ENCODE measurements at places on chromosomes 3 and 15.

DNA sequence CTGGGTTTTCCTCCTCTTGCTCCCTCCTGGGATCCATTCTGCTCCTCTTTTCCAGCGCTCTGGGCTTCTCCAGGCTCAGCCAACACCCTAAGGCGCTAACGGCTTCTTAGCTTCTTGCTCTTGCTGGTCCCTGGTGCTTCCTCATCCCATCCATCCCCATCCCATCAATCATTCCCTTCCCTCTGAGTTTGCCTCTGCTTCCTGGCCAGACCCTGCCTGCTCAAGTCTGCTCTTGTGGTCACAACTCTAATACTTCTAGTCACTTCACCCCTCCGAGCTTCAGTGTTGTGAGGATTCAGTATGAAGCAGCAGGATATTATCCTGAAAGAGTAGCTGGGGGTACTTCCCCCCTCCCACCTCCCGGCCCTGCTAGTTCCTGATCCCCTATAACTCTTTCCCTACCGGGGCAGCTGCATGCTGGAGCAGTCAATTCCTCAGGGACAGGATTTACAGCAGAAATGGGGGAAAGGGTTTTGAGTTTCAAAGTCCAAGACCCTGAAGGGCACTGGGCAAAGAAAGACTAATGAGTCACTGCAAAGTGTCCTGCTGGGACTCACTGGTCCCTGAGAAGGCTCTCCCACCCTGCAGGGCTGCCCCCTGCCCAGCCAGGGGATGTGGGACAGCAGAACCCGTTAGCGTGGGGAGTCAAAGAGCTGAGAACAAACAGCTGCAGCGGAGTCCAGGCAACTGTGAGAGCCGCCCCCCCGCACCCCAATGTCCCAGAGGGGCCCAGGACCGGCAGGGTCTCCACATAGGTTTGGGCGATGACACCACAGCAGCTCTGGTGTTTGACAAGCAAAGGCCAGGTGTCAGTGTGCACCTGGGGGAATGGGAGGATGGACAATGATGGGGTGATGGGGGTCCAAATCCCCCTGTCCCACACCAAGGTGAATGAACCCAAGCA lies 2.3 kb upstream of the SYNM start:
- no peak for DNase-seq

DNA sequence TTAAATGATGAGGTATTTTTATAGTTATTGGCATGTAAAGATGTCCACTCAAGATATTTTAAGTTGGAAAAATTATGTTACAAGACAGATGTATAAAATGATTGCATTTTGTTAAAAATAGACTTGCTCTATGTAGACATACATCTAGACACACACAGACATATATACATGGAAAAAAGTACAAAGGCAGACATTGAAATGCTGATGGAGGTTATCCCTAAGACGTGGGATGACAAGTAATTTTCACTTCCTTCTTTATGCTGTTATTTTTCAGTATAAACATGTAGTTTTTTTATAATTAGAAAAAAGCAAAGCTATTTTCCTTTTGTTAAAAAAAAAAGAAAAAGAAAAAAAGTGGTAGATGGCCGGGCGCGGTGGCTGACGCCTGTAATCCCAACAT lies 7.2 kb downstream of the HOMER2 start:
- DNase-seq, result no peak

- no peak for DNase-seq
Observed at GRCh38 chr15:25106209-25106608, 151.4 kb downstream of the SNRPN start.

- no peak for DNase-seq
Observed at GRCh38 chr3:117411971-117412370, 702.4 kb downstream of the TUSC7 start.

DNA sequence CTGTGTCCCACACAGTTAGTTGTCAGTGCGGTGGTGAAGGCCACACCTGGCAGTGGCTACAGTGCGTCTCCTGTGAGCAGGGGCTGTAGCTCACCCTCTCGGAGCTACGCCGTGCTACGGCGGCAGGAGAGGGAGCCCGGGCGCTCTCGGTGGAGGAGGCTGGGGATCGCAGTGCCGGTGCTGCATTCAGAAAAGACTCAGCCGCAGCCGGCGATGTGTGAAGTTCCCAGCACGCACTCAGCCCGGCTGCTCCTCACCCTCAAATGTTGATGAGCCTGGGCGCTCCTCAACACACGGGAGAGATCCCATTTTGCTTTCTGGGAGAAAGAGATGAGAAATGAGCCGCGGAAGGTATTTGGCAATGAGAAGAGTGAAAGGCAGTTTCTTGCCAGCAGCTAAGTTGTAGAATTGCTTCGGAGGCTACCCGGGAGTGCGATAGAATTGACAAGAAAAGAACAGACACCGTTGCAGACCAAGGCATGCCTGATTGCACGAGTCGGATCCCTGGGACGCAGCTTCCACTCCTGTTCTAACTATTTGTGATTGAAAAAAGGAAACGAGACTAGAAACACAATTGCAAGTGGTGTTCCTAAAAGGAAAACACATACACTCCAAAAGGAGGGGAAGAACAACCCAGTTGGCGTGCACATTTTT lies at the start of gene UNC13C:
UNC13C (plus strand) TSS at position 189 of the 654 bp plus-strand sequence. CDS start 34,463 bp downstream, outside the sequence.
- DNase-seq, result no peak

DNA sequence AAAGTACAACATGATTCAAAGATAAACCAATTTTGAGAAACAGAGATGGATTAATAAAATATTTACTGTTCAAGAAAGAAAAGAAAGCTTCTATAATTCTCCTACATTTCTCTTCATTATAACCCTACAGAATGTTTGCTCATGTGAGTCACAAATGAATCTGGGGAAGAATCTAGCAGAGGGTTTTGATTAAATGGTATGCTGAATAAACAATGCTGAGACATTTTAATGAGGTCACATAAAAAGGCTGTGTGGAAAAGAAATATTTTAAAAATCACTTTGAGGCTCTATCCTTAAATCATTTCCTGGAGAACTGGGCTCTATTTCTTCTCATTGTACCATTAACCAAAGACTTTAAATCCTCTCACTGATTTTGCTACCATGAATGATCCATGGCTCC lies 727.7 kb downstream of the NTRK3 start:
- no peak for DNase-seq

DNA sequence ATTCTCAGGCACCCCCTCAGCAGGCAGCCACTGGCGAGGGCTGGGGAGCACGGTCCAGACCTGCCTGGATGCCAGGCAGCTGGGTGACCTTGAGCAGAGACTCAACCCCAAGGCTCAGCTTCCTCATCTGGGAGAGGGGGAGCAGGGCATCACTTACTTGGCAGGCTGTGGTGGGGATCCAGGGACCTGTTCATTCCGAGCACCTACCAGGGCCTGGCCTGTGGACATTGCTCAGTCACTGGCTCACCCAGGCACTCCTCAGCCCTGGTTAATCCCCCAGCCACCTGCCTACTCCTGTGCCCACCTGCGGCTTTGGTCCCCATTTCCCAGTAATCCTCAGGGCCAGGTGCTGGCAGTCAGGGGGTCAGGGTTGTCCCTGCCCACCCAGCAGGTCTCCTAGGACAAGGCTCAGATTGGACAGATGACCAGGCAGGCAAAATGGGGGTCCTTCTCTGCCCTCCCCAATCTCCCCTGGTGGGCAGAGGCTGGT lies 9.3 kb upstream of the RPL29 start:
- no peak for DNase-seq

DNA sequence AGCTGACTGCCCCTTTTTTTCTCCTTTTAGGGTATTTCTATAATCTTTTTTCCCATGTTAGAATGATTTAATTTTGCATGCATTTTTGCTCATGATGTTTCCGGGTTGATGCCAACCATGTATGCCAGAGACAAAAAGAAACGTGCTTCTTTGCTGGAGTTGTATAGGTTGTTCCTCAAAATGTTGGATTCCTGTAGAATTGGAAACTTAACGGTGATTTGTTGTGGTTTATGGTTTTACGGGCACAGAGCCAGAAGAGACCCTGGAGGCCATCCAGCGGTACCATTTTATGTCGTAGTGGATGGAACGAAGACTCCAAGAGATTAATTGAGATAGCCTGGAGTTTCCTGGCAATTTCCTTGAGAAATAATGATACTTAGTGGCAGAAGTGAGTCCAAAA lies 481.5 kb upstream of the RGMA start:
- no peak for DNase-seq

- no peak for DNase-seq
Observed at GRCh38 chr3:98325055-98325454, 28.6 kb upstream of the OR5K4 start.

DNA sequence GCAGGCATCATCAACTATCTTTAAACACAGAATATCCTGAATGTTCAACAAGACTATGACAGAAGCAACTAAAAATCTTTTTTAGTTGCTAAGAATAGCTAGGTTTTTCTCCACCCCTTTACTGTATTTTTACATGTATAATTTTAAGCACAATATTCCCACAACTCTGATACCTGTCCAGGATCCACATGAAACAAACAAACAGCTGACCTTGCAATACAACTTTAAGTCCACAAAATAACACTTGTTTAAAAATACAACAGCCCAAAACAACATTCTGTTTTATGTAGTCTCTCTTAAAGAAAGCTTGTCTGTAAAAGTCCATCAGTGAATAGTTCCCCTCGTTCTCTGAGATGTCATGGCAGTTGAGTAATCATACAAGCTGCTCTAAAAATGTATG lies 41.1 kb downstream of the IFT57 start:
- DNase-seq, result no peak

- no peak for DNase-seq
Observed at GRCh38 chr15:90683876-90684275, 33.3 kb upstream of the BLM start.

- DNase-seq, result no peak
Observed at GRCh38 chr3:16382845-16383244, 117.8 kb downstream of the OXNAD1 start.

GRCh38 chr15:70321172-70321819 lies 223.6 kb upstream of the TLE3 start:
- DNase-seq, result no peak

GRCh38 chr3:133259767-133260166 lies 140.1 kb upstream of the BFSP2 start:
- no peak for DNase-seq

GRCh38 chr3:195249057-195249770 lies 21.7 kb downstream of the XXYLT1 start:
- DNase-seq, result no peak

- no peak for DNase-seq
Observed at GRCh38 chr3:53155760-53156159, 5.2 kb upstream of the PRKCD start.

DNA sequence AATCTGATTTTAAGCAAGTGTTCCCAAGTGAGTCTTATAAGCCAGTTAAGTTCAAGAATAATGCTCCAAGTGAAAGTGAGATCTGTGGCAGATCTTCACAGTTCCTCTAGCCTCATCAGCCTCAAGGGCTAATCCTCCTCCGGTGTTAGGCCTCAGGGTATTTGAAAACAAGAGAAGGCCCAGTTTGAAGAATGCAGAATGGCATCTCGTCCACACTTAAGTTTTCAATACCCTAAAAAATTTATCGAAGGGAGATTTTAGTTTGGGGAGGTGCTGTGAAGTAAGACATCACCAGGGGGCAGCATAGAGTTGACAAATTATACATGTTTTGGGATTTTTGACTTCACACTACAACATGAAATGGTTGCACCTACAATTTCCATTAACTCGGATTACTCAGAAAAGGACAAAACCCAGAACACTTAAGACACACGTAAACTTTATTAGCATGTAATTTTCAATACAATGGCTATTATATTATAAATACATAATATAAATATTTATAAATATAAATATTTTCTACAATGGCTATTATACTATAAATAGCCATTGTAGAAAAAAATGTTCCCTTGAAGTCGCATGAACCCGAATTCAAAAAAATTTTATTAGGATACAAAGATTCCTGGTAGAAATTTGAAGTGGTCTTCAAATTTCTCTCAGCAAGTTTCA lies 2.3 kb upstream of the TMEM266 start:
- peak; percentile 45 for DNase-seq

- DNase-seq, result peak; percentile 90
Observed at GRCh38 chr15:40569129-40569953, at the start of gene RPUSD2. Gene RPUSD2, plus strand, starts transcription at chr15:40569299. Its CDS starts 39 bp downstream, at chr15:40569338.

GRCh38 chr3:48425281-48425812 lies 4.5 kb downstream of the PLXNB1 start:
- no peak for DNase-seq

DNA sequence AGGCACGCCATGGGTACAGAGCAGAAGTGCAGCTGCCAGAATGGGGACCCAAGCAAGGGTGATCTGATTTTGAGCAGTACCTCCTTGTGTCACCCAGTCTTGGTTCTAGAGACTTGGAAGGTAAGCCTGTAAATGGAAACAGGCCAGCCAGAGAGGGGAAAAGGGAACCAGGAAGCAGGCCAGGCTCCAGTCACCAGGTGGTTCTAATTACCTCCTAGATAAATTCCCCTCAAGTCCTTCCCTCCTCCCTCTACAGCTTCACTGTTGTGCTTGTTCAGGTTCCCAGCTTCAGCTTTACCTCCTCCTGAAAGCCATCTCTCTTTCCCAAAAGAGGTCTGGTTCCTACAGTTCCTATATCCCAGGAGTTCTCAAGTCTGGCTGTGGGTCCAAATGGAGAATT lies 58.8 kb upstream of the SLC7A14 start:
- no peak for DNase-seq

GRCh38 chr3:72384602-72385001 lies 463.6 kb downstream of the SHQ1 start:
- no peak for DNase-seq

DNA sequence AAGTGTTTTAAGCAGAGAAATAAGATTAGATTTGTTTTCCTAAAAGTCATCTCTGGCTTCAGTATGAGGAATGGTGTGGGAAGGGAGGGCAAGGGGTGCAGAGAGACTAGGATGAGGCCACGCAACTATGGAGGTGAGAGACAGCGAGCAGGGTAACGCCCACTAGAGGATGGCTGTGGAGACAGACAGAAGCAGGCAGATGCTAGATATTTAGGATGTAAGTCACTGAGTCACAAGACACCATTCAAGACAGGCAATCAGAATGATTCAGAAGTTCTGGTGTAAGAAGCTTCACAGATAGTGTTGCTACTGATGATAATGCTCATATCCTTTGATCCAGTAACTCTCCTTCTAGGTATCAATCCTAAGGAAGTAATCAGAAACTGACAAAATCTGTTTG lies 19.1 kb downstream of the HSPBAP1 start:
- peak; percentile 20 for DNase-seq

GRCh38 chr3:182182531-182182968 lies 470.8 kb downstream of the SOX2 start:
- no peak for DNase-seq

- DNase-seq, result no peak
Observed at GRCh38 chr15:25070353-25070963, 115.7 kb downstream of the SNRPN start.

DNA sequence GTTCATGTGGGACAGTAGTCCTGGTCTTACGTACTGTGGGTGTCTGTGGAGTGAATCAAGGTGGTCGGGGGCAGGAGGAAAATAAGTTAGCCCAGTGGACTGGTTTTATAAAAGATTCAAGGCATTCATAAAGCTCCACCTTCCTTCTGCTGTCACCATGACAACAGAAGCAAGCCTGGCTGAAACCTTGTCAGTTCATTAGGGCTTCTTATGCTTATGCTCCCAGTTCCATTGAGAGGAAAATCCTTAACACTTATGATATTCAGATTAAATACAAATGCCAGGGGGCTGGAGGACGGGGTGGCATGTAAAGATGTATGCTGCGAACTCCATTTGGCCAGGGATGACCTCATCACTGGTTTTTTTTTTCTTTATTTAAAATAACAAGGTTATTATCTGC lies 283.1 kb upstream of the ATP10A start:
- no peak for DNase-seq

Measured in hematopoietic multipotent progenitor cell treated with erythropoietin and hydrocortisone succinate and interleukin-3 and kit ligand, for 15 days (in vitro differentiated cells).